ENCODE measurements at places on chromosomes 2 and 18.

DNA sequence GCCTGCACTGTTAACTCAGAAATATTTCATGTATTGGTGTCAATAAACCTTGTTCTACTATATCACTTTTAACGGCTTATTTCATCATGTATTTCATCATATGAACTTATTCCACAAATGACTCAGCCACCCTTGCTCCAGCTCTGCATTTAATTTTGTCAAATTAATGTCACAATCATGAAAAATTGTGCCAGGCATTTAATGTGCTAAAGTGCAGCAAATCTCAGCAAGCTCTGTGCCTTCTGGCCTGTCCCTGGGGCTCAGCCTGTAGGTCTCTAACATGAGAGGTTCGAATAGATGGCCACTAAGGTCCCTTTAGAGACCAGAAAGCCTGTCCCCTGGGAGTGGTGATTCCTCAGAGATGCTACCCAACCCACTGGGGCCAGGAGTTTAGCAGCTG is 28.6 kb downstream of the BOD1L2 start:
- no peak for DNase-seq

DNA sequence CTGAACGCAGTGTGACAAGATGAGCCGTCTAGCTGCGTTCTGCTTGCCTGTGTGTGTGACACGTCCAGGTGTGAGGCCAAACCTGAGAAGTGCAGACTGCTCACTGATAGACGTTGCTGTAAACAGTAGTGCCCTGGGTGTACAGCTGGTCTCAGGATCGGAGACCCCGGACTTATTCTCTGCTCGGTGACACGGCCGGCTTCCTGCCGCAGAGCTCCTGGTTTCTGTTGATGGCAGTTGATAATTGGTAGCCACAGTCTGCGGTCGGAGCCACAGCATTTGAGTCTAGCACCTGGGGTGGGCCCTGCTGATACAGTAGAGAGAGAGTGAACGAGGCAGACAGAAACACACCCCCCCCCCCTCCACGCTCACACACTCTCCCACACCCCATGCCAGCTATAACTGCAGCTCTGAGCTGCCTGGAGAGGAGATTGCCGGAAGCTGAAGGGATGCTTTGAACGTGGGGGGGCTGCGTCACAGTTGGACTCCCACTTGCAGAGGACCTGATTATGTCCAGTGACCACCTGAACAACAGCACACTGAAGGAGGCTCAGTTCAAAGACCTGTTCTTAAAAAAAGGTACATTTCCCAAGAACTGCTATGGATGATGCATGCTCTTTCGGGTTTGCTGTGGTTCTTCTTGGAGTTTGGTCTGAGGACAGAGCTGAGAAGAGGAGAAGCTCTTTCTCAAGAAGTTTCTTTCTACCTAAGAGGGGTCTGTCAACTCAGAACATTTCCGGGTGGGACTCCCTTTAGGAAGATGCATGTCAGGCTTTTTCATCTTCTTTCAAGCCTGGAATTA is 114.0 kb downstream of the FAM210A start:
- DNase-seq = no peak

- no peak for DNase-seq
Measured at GRCh38 chr2:8406271-8406670, 275.6 kb upstream of the ID2 start.

DNA sequence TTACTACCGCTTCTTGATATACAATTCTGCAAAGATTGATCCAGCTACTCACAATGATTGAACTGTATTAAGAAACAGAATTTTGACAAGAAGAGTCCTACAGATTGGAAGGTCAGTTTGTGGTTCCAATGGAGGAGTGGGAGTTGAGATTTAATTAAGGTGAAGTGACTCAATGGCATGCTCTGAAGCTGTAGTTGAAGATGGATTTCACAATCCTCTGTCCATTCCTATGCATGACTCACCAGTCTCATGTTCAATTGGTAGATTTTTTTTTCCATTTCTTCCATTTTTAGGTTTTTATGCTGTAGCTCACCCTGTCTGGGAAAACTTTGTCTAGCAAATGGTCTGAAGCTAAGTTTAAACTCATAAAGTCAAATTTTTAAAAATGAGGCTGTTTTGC is 83.3 kb downstream of the DPP4 start:
- peak; percentile 75 for DNase-seq

GRCh38 chr2:3885629-3886628 is 182.6 kb downstream of the DCDC2C start:
- DNase-seq = no peak

DNA sequence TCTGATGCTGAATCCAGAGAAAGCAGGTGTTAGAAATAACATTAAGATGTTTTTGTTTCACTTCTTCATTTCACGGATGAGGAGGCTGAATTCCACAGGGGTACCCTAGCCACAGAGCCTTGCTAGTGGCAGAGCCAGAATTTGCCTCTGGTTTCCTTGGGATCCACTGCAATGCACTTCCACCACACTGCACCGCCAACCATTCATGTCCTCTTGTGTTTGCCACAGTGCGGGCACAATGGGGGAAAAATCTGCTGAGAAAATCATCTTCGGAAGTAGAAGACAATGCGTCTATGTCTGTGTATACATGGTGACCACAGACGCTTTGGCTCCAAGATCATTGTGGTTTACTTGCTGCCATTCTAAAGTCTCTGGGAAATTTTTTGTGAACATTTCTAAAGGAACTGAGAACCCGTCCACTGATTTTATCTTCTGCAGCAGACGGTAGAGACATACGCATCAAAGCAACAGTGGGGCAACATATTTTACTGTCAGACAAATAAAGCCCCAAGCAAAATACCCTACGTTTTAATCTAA is 14.9 kb downstream of the ICOS start:
- DNase-seq = no peak

DNA sequence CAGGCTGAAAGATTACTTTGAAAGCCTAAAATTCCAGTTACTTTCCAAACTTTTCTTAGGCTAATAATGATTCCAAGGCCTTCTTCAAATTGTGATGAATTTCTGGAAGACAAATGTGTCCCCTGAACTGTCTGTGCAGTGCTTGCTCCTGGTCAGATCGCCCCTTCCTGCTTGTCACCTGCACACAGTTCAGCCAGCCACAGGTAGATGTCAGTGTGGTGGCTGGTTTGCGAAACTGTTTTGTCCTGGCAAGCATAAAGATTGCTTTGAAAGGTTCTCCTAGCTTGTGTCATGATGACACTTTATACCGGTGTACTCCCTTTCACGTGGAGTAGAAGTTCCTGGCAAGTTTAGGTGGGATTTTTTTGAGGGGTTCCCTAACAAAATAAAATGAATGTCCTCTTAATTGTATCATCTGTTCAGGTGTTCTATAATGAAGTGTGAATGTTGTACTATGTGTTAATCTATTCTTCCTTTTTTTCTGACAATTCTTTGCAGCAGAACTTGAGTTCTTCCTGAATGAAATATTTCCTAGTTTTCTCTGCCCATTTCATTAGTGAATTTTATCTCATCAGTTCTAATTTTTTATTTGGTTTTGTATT is 298.8 kb downstream of the ZNF407 start:
- peak; percentile 3 for DNase-seq

DNA sequence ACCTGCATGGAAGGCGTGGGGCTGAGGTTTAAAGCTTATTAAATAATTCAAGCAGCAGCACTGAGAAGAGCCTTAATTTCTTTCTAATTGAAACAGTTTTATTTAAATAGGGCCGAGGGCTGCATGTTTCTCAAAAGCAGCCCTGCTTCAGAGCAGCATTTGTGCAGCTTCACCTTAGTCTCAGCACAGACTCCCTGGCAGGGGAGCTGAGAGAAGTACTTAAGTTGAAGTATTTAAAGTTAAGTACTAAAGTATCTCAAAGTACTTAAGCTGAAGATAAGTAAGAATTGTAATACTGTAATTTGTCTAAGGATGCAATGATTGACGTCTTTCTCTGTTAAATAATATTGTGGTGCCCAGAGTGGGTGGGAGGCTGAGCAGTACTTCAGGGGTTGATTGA is 31.4 kb downstream of the IMPA2 start:
- DNase-seq = no peak

DNA sequence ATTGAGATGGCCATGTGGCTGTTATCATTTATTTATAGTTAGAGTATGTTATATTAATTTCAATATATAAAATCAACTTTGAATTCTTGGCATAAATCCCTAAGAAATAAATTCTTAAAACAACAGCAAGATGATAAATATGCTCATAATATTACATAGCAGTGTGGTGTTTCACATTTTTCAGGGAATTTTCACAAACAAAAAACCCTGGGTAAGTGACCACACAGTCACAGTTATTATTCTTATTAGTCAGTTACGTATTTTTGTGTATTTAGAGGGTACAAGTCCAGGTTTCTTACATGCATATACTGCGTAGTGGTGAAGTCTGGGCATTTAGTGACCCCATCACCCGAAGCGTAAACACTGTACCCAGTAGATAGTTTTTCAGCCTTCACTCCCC is 289.5 kb upstream of the REV1 start:
- DNase-seq = no peak

DNA sequence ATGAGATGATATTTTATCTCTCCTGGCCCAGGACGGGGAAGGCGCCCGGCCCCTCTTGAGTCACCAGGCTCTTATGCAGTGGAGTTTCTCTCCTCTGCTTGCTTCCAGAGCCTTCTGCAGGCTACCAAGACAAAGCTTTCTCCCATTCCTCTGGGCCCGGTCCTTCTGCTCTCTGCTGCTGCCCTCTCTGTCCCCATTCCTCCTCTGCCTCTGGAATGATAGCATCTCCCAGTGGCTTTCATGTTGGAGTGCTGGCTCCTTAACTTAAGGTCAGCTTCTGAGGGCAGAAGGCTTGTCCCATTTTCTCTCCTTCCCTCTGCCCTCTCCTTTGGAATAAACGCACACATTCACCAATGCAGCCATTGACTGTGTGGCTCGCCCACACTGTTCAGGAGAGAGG is 86.2 kb downstream of the SDC1 start:
- no peak for DNase-seq

DNA sequence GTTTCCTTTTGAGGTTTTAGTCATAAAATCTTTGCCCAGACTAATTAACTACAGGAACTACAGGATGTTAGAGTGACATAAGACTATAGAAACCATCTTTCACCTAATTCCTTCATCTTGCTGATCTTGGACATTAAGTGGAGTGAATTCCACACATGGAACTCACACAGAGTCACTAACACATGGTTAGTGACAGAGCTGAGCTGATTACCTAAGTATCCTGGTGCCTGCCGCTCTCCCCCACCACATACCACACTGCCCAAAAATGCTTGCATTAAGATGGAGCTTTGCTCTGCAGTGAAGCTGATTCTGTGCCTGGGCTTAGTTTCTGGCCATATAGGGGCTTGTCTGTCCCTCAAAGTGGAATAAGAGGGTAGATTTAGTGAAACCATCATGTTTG is 332.9 kb upstream of the NT5C1B start:
- no peak for DNase-seq

DNA sequence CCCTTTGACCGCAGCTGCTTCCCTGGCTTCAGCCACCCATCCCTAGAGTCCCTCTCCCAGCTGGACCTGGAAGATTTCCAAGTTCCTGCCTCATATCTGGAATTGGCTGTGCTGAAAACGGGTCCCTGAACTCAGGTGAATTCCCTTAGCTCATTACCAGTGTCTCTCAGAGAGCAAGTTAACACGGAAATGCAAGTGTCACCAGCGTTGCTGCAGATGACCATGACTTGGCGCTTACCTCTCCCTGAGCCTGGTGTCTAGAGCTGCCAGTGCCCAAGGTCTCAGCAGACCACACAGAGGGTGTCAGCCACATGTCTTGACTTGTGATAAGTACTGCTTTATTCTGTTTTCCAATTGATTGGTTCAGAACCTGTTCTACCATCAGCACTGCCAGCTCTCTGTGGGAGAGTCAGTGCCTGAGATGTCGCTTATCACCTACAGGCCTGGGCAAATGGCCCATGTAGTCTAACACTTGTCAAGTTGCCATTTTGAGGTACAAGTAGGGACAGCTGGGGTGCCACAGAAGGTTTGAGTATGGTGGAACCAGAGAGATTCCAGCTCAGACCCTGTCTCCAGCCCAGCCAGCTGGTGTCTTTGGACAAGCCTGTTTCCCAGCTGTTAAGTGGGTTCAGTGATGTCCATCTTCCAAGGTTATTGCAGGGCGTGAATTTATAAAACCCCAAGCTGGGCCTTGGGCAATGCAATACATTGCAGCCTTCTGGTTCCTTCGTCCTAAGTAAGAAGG is 48.7 kb downstream of the LYPD1 start:
- no peak for DNase-seq

DNA sequence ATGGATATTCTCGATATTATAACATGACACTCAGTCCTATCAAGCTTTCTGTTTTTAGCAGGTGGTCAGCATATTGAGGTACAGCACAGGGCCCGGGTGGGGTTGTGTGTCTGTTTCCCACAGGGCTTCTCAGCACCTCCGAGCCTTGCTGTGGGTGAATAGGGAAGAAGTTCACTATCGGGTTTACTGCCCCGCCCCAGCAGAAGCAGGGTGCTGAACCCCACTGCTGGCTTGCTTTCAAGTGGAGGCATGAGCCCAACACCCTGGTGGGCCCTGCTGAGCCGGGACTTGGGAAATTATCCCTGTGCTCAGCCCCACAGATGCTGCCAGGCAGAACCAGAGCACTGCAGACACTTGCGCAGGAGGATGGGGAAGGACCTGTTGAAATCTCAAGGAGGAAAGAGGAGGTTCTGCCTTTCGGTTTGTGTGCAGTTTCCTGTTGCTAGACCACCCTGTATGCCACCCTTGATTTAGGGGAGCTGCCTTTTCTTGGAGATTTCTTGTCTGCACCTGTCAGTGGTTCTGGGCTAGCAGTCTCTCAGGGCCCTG is 270.3 kb upstream of the SALL3 start:
- no peak for DNase-seq

DNA sequence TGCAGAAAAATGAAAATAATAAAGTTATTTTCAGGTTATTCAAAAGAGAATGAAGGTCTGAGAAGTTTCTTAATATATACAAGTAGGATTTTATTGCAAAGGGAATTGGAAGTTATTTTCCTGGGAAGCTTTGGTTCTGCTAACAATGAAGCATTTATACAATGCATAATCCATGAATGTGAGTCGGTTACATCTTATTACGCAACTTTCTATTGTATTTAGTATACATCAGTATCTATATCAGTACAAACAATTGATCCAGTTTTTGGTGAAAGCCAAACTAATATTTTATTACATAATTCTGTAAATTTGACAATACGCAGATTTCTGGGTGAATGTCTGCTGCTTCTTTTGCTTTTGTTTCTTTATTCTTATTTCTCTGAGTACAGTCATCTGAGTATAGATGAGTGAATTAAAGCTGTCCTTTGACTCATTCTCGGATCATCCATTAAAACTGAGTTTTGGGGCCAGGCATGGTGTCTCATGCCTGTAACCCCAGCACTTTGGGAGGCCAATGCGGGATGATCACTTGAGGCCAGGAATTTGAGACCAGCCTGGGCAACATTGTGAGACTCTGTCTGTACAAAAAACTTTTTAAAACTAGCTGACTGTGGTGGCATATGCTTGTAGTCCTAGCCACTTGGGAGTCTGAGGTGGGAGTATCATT is 108.5 kb downstream of the SOCS6 start:
- DNase-seq = no peak

GRCh38 chr2:24132543-24132942 is 9.3 kb downstream of the FAM228B start:
- DNase-seq = no peak

Data from kidney glomerular epithelial cell (primary cell).